ENCODE measurements at places on chromosomes 3 and 15. TPM values are rescaled to one million over a fixed set of nuclear protein-coding genes. Genes with fewer than 3 reads are reported as not detected.

- DNase-seq: no peak
Observed at GRCh38 chr15:40543082-40543481, 21.8 kb downstream of the CCDC32 start.

- DNase-seq: no peak
Observed at GRCh38 chr3:25870452-25870851, 80.6 kb downstream of the OXSM start.

DNA sequence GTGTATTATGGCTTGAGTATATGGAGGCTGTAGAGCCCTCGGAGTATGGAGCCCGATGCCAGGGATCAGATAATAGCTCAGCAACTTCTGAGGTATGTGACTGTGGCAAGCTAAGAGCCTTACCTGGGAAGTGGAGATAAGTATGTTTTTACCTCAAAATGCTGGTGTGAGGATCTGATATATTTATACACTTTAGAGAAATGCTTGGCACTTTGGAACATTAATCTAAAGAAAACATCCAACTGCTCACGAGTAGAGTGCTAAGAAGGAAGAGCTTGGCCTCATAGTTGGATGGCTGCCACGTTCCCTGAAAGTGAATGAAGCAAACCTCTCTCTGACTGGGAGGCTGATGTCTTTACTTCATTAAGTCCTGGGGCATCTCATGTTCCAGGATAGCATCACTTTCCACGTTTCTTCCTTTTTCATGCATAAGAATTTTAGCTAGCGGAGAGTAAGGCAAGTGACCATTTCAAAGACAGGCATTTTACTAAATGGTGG, 58.9 kb upstream of the GOLGA8J start:
- no peak for DNase-seq

GOLGA8T gene
- total RNA-seq: not detected

RLBP1 gene
- not detected for total RNA-seq

DNA sequence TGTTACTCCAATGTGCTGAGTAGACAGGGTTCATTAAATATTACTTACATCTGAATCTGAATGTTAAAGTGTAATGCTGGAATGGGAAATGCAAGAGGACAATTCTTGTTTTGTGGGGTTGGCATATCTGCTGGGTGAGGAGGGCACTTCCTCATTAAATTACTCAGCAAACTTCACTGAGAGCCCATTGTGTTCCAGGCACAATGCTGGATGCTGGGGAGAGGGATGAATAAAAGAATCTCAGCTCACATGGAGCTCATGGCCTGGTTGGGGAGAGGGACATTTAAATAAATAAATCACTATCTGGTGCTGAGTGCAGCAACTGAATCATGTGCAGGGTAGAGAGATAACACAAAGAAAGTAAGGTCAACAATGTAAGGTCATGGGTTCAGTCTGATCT, 199.2 kb upstream of the CFAP20DC start:
- DNase-seq: peak; percentile 45

CACNA2D3 gene
- total RNA-seq: not detected

DNA sequence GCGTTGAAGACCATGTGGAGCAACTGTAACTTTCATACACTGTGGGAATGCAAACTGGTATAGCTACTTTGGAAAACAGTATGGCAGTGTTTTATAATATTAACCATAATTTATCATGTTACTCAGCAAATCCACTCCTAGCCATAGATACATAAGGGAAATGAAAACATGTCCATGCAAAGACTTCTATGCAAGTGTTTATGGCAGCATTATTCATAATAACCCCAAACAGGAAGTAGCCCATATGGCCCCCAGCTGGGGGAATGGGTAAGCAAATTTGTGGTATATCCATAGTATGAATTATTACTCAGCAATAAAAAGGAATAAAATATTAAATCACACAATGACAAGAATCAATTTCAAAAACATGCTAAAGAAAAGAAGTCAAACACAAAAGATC, 23.0 kb upstream of the GATA2 start:
- no peak for DNase-seq

CEP152 gene
- total RNA-seq: 7.5 TPM

GRCh38 chr15:73318463-73319351, 50.1 kb downstream of the HCN4 start:
- no peak for DNase-seq

ST3GAL6 gene
- total RNA-seq: 7.3 TPM

- no peak for DNase-seq
Observed at GRCh38 chr3:15726881-15727280, 70.9 kb downstream of the ANKRD28 start.

DNA sequence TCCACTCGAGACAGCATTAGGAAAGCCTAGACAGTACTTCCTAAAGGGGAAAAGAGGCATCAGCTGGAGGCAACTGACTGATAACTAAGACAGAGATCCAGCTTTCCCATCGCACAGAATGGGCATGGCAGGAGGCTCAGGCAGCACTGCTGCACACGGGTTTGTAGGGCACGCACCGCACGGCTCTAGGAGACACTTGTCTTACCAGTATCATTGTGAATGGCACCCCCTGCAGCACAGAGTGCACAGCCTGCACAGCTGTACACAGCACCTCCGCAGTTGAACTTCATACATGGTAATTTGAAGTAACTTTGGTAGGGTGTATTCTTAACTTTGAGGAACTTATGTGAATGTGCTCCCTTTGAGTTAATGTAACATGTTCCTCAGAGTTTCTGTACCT, 281.6 kb downstream of the PLCL2 start:
- DNase-seq: no peak

- DNase-seq: no peak
Observed at GRCh38 chr3:38268087-38268486, 2.5 kb downstream of the SLC22A13 start.

DNA sequence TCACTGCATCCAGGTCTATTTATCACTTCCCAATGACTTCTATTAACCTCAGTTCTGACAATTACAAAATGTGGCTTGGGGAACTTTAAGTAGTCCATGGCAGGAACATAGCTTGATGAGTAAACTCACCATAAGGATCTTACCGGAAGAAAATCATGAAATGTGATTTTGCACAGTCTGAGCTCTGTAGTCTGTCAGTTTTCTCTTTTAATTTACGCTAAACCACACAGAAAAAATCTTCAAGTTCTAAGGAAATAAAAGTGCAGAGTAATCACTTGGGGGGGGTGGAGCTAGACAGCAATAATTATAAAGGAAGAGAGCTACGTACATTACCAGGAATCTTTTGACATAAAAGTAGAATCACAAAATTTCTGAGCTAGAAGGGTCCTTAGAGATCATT, 9.2 kb downstream of the TBC1D5 start:
- DNase-seq: no peak

GRCh38 chr3:150254309-150254708, 153.8 kb upstream of the TSC22D2 start:
- no peak for DNase-seq

GRCh38 chr3:77686560-77686959, 646.7 kb downstream of the ROBO2 start:
- DNase-seq: no peak

DNA sequence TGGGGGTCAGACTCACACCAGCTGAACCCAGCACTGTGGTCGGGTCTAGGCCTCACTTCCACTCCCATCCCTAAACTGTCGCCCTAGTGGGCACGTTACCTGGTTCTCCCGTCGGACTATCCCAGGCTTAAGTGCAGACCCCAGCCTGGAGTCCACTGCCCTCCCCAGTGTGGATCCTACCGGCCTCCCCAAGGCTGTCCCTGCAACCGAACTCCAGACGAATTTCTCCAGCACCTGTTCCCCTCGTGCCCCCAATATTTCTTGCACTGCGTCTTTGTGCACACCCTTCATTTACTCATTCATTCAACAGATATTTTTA, 26.5 kb downstream of the SLC41A3 start:
- DNase-seq: no peak

DNA sequence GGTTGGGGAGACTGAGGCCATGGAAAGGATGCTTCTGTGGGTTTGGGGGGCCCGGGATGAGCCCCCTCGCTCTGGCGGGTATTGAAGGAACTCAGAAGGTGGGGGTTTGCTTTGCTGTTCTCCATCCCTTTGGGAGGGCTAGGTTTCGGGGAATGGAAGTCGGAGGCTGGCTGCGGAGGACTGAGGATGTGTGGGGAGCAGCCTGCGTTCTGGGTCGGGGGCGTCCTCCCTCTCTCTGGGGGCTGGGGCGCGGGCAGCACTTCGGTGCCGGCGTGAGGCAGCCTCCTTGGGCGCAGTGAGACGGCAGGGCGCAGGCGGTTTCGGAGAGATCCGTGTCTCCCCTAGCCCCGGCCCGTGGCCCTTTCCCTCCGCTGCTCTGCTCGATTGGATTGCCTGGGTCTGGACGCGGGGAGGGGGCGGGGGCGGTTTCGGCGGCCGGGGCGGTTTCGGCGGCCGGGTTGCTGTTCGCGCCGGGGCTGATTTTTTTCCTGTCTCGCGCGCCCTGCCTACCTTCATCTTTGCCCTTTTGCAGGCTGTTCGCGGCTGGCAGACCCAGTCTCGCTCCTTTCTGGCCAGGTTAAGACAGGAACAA, 1.4 kb downstream of the PTPRG start:
- DNase-seq: no peak

DNA sequence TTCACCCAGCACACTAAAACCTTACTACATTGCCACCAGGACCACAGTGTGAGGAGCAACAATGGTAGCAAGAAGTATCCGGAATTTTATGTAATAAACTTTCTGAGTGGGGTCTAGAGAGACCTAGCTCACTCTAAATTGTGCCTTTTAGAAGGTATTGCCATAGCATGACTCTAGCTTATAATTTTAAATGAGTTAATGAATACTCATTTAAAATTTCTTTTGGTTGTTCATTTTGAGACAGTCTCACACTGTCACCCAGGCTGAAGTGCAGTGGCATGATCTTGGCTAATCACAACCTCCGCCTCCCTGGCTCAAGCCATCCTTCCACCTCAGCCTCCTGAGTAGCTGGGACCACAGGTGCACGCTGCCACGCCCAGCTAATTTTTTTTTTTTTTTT, 26.2 kb downstream of the EDC3 start:
- DNase-seq: no peak

GRCh38 chr15:81302701-81303109, 21.2 kb downstream of the STARD5 start:
- DNase-seq: no peak

DNA sequence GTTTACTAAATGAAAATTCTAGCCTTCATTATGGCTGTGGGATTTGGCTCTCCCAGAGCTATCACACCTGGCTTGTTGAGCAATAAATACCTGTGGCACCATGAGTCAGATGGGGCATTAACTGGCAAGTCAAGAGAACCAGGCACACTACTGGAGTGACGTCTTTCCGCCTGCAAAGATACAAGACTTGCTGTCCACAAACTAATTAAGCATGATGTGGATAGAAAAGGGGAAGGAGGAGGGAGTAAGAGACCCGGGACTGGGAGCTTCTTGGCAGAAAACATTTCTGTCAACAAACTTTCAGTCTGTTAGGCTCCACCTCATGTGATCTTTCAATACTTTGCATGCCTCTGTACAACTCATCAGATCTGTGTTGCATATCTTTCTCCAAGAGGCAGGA, 56.5 kb downstream of the CLDN1 start:
- DNase-seq: peak; percentile 89

TFG gene
- total RNA-seq: 106 TPM

- peak; percentile 29 for DNase-seq
Observed at GRCh38 chr3:157494581-157495281, 8.5 kb downstream of the VEPH1 start.

IQCH gene
- 2.1 TPM for total RNA-seq

CCDC71 gene
- 27.7 TPM for total RNA-seq

MED12L gene
- total RNA-seq: 0.55 TPM

GRCh38 chr3:30437171-30437601, 169.2 kb upstream of the TGFBR2 start:
- DNase-seq: no peak

DNA sequence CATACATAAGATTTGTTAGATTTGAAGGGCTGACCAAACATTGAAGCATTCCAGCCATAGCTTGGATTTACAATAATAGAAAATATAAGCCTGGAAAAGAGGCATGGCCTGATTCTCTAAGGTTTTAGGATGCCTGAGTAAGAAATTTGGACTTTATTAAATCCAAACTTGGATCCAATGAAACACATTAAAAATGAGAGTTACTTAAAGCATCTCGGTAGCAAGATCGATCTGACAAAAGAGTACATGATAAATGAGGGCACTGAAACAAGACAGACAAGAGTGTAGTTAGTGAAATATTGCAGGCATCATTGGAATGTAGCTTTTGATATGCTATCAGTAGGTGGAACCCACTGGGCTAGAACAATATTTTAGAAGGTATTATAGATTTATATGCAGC, 855.7 kb upstream of the DPPA4 start:
- no peak for DNase-seq

GRCh38 chr15:70395164-70395563, 297.4 kb upstream of the TLE3 start:
- DNase-seq: no peak

DNA sequence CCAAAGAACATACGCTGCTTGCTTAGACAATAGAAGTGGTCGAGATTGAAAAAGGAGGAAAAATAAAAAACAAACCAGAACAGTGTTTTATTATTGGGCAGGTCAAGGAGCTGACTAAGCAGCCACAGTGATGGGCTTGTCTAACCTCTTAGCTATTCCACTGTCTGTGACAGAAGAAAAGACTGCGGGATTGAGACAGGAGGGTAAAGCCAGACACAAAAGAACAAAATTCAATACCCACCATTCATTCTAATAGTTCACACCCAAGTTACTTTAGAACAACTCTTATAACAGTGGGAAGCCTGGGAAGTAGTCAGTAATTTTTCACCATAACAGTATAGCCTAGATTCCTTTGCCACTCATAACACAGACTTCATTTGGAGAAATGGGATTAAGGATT, 435.4 kb downstream of the MFSD1 start:
- no peak for DNase-seq

DNA sequence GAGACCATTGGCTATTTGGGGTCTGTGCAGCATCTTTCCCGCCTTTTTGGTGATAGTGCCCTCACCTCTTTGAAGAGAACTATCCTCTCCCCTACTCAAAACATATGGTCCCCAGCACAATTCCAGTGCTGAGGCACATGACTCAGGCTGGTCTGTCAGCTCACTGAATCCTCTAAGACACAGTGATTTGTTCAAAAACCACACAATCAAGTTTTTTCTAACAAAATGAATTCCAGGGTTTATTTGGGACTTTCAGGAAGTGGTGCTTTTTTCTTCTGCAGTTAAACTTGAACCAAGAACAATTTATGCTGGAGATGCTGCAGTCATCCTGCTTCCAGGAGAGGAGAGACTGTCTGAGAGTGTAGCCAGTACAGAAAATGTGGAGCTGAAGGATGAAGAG, 142.5 kb upstream of the LMCD1 start:
- DNase-seq: no peak

DNA sequence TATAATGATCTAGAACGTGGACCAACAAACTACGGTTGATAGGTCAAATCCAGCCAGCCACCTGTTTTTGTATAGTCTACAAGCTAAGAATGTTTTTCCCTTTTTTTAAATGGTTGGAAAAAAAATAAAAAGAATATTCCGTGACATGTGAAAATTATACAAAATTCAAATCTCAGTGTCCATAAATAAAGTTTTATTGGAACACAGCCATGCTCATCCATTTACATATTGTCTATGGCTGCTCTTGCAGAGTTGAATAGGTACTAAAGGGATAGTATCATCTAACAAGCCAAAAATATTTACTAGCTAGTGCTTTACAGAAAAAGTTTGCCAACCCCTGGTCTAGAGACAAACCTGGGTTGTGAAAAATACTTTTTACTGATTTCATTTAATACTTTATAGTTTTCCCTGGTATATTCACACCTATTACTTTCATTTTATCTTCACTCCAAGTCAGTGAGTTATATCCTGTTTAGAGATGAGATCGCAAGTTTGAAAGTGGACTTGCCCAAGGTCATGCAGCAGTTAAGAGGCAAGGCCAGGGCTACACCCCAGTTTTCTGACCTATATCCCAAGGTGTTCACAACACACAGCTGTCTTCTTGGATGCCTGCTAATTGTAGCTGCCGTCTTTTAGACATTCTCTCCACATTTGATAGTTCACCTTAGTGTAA, 58.4 kb downstream of the IGF2BP2 start:
- no peak for DNase-seq

All from PC-3 (cell line).